ENCODE measurements at places on chromosomes 6 and 20. TPM values are rescaled to one million over a fixed set of nuclear protein-coding genes. Genes with fewer than 3 reads are reported as not detected.
A peak's percentile ranks its signal among the peaks of the same experiment; 100 is the strongest.

The MOCS1 gene
- 21.5 TPM for total RNA-seq

The ENPP4 gene
- 7.5 TPM for total RNA-seq

DNA sequence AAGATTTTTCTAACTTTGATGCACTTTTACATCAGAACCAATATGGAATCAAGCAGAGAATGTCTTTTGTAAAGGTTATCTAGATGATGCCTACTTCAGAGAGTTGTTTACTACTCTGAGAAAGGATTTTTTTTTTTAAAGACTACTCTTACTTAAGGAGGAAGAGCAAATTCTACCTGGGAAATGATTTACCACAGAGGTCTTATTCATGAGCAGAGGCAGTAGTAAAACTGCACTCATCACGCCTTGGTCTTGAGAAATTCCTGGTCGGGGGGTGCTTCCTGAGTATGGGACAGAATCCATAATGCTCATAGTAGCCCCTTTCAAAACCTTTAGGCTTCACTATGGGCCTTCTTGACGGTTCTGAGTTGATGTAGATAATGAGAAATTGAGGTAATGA is 241.8 kb upstream of the PREP start:
- no peak for DNase-seq

- DNase-seq, result peak; percentile 39
Observed at GRCh38 chr6:145323646-145324045, 411.7 kb downstream of the EPM2A start.

Data from cardiac muscle cell (in vitro differentiated cells and primary cell).